Activated CD4-positive, alpha-beta T cell treated with anti-CD3 and anti-CD28 coated beads for 36 hours (primary cell): ENCODE measurements at places on chromosomes 3 and 15. TPM values are rescaled to one million over a fixed set of nuclear protein-coding genes. Genes with fewer than 3 reads are reported as not detected.

DNA sequence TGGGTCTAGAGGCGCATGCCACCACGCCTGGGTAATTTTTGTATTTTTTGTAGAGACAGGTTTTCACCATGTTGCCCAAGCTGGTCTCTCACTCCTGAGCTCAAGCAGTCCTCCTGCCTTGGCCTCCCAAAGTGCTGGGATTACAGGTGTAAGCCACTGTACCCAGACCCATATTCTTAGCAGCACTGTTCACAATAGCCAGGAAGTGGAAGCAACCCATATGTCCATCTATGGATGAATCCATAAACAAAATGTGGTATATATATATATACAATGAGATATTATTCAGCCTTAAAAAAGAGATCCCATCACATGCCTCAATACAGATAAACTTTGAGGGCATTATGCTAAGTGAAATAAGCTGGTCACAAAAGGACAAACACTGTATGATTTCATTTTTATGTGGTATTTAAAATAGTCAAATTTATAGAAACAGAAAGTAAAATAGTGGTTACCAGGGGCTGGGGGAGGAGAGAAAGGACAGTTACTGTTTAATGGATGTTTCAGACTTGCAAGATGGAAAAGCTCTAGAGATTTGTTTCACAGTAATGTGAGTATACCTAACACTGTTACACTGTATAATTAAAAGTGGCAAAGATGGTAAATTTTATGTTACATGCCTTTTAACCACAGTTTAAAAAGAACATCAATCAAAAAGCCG is 35.7 kb upstream of the GRAMD1C start:
- H3K4me1 ChIP-seq = peaks cover 5% of the 10 kb centered on the region
- no peak overlapping the region for H3K4me3 ChIP-seq
- H3K27me3 ChIP-seq = no peaks in the 10 kb centered on the region
- no peak for DNase-seq

Gene SENP8
- total RNA-seq = 3.0 TPM

Gene GXYLT2
- not detected for total RNA-seq

- no peak for DNase-seq
- H3K36me3 ChIP-seq = no peaks in the 10 kb centered on the region
- H3K4me3 ChIP-seq = no peak overlapping the region
- H3K27me3 ChIP-seq = no peaks in the 10 kb centered on the region
Observed at GRCh38 chr15:90519688-90520087, 10.0 kb upstream of the CRTC3 start.

DNA sequence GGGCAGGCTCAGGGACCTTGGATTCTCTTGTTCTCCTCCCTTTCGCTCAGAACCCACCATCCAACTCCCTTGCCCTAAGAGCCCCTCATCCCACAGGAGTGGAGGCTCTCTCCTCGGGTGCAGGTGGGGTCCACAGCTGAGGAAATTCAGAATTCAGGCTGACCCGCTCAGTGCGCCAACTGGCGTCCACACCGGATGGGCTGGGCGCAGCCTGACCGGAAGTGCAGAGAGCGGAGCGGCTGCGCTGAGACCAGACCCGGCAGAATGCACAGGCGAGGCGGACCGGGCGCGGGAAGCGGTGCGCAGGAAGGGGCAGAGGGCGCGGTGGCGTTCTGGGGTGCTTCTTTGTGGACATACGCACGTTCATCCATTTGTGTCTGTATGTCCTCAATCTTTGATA is 210.4 kb upstream of the NDN start:
- no peaks in the 10 kb centered on the region for H3K4me1 ChIP-seq
- no peak for DNase-seq
- H3K27me3 ChIP-seq = no peaks in the 10 kb centered on the region
- no peaks in the 10 kb centered on the region for H3K36me3 ChIP-seq
